Suprapubic skin (tissue), 4 donors: ENCODE measurements at places on chromosomes 7 and 10.

DNA sequence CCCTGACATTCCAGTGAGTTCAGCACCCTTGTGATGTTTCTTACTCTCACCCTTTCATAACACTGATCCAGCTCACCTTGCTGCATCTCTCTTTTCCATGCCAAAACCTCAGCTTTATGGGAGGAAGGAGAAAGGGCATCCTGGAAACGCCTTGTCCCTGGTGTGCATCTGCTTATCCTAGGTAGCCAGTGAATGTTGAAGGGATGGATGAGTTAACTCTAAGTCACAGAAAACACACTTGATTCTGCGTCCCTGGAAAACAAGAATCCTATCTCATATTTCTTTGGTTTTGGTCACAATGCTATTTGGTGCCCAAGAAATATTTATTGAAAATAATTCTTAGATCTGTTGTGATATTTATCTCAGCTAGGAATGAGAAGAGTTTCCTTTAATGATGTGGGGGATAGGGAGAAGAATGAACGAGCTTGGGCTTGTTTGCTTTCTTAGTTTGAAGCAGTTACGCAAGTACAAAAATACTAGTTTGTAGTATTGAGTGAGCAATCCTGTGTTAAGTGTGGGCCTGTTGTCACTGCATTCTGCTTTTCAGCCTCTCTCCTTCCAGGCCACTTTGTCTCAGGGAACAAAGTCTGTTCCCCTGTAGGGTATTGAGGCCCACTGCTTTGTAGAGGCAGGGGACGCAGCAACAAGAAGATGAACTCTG is 126.5 kb downstream of the ARID5B start:
- DNase-seq = no peak

- no peak for DNase-seq
Observed at GRCh38 chr7:5699467-5700384, 81.7 kb downstream of the RNF216 start.

DNA sequence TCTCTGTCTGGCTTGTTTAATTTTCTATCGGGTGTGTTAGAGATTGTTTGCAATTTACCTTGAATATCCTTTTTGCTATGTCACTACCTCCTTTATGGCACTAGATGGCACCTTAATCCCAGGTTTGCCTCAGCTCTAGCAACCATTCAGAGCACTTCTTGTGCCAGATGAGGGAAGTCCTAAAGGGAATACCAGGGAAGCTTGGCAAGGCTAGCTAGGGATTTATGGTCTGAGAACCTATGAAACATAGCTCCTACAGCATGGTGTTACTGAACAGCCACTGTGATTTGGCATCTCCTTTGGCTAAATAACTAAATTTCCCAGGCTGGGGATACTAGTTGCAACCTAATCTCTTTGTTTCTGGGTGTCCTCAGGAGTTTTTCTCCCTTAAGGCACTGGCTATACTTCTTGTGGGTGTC is 69.0 kb upstream of the VOPP1 start:
- no peak for DNase-seq

GRCh38 chr10:132537684-132538001 is at the start of gene INPP5A:
INPP5A (plus strand) TSS chr10:132537787; CDS start chr10:132538097, 310 bp downstream.
- no peak for DNase-seq

DNA sequence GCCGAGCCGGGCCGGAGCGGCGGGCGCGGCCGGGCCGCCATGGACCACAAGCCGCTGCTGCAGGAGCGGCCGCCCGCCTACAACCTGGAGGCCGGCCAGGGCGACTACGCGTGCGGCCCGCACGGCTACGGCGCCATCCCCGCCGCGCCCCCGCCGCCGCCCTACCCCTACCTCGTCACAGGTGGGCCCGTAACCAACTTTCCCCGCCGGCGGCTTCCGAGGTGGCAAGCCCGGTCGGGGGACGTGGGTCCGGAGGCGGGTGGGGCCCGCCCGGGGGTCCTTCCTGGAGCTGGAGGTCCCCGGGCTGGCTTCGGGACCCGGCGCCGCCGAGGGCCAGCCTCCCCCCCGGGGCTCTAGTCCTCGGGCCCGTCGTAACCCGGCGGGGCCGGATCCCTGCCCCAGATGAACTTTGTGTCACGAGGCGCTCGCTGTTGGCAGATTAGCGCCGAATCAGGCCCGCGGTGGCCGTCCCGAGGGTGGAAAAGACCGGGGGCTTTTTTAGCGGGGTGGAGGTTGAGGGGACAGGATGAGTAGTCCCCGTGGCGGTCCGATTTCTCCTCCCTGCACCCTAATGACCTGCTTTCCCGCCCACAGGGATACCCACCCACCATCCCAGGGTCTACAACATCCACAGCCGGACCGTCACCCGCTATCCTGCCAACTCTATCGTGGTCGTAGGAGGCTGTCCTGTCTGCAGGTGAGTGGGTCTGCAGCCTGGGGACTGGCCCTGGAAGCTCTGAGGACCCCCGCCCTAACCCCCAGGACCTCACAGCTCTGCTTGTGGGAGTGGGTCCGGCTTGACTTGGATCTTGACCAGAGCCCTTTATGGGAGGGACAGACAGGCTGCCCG is 496 bp downstream of the BRI3 start:
- DNase-seq = no peak

- no peak for DNase-seq
Observed at GRCh38 chr7:77674878-77675277, 21.4 kb upstream of the RSBN1L start.

- DNase-seq = peak; percentile 32
Observed at GRCh38 chr7:144398911-144399310, 4.6 kb downstream of the NOBOX start.
